ENCODE measurements at places on chromosomes 5 and 9. TPM values are rescaled to one million over a fixed set of nuclear protein-coding genes. Genes with fewer than 3 reads are reported as not detected.

The IL9 gene
- polyA plus RNA-seq = not detected

The SNX18 gene
- 4.7 TPM for polyA plus RNA-seq

The SMAD5 gene
- polyA plus RNA-seq = 8.8 TPM

The CDX1 gene
- 0.19 TPM for polyA plus RNA-seq

The DRD1 gene
- polyA plus RNA-seq = 0.04 TPM

The MARCHF6 gene
- 88.4 TPM for polyA plus RNA-seq

The CCDC107 gene
- polyA plus RNA-seq = 84.7 TPM

The FOXD4L3 gene
- 0.15 TPM for polyA plus RNA-seq

The F2R gene
- polyA plus RNA-seq = 1.9 TPM

The SV2C gene
- polyA plus RNA-seq = not detected

The IL17B gene
- polyA plus RNA-seq = not detected

The DBH gene
- 0.08 TPM for polyA plus RNA-seq

The FOXD1 gene
- 0.14 TPM for polyA plus RNA-seq

The AQP7 gene
- polyA plus RNA-seq = 12.0 TPM

DNA sequence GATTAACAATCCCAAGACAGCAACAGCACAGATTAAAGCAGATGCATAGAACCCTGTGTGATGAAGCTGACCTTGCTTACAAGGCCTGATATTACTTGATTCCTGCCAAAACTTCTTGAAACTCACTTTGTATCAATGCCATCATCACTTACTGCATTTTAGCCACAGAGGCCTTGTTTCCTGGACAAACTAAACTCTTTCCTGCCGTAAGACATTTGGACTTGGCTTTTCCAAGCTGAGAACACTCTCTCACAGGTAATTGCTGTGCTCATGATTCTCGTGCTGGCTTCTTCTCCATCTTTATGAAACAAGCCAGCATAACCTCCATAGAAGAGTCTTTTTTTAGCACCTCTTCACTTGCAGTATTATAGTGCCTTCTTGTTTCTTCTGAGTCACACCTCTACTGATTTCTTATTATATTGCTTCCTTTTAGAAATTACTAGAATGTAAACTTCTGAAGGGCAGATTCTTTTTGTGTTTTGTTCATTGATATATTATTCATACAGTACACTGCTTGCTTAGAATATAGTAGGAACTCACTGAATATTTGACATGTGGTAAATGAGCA lies 456.5 kb upstream of the ZNF608 start:
- DNase-seq = no peak

DNA sequence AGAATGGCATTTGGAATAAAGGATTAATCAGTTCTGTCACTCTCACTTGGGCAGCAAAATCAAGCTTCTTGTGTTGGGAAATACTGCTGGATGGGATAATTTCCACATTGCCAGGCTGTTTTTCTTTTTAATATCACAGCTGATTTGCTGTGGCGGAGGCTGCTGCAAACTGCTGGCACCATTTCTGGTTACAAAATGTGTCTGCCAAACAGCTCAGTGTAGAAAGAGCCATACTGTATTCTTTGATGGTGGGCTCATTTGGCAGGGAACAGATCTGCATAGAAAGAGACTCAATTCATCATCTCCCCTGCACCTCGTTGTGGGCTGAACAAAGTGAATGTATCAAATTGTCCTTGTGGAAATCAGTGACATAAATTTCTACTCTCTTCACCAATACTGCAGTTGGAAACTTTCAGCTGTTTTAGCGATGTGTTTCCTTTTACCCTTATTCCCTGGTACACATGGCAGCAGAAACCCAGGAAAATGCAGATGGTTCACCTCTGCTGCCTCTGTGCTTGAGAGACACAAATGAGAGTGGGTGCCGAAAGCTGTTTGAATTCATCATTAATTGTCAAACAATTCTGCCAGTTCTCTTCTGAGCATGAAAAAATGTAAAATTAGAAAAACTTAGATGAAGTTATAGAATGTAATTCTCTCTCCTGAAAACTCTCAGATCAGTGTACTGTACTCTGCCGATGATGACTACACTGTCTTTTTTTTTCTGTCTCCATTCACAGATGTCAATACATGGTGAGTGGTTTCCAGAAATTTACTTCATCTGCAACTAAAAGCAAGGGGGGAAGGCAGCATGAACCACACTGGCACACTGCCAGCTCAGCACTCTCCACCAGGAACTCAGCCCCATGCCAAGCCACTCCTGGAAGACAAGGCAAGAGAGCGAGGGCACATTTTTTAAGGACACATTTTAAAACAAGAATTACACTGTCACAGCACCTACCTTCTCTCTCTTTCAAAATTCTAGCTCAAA lies 75.0 kb downstream of the HMHB1 start:
- peak; percentile 66 for DNase-seq

- DNase-seq = no peak
Measured at GRCh38 chr5:179301796-179302195, 43.5 kb downstream of the ADAMTS2 start.

- DNase-seq = peak; percentile 55
Measured at GRCh38 chr5:163503106-163504078, 2.0 kb upstream of the MAT2B start.

- DNase-seq = no peak
Measured at GRCh38 chr5:109230369-109230768, 179.4 kb downstream of the PJA2 start.

GRCh38 chr5:170226661-170227060 lies 6.1 kb upstream of the C5orf58 start:
- DNase-seq = no peak

- peak; percentile 18 for DNase-seq
Measured at GRCh38 chr5:1882337-1883119, at the start of gene IRX4. Gene IRX4, minus strand, starts transcription at chr5:1882925. Its CDS starts 278 bp downstream, at chr5:1882647.

DNA sequence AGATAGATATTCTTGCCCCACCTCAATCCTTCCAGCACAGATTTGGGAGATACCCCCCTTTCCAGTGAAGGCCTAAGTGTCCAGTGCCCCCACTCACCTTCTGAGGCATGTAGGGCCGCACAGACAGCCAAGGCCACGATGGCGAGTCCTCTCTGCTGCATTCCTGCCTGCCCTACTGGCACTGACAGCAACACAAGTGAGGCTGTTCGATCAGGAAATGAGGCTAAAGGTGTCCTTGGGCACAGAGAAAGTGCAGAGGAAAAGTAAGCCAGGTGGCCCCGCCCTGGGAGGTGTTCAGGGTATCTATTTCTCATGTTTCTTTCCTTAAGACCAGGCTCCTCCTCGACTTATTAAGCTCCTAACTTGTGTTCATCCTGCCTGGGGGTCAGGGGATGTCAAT lies at the start of gene CCL28:
CCL28 (minus strand) TSS at position 236 of the 400 bp plus-strand sequence; CDS start at position 161, 75 bp downstream.
- peak; percentile 48 for DNase-seq

DNA sequence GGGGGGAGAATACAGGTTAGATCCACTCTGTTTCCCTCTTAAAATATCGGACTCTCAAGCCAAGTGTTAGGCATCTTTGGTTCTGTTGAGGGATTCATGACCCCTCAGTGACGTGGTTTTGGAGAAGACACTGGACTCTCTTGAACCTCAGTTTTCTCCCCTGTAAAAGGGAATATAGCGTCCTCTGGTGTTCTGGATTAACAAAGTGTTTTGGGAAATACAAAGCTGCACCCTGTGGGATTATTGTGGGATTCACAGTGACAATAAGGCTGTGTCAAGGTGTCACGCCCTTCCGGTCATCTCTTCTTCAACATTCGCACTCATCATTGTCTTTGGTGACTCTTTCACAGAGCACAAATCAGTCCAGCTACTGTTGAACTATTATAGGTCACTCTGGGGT lies 139.0 kb downstream of the IRX1 start:
- no peak for DNase-seq

GRCh38 chr9:93589688-93590087 lies 13.3 kb downstream of the PHF2 start:
- no peak for DNase-seq

GRCh38 chr9:87707805-87708506 lies 18.0 kb upstream of the CTSL start:
- DNase-seq = no peak

GRCh38 chr5:173217626-173218397 lies 17.2 kb downstream of the NKX2-5 start:
- no peak for DNase-seq

DNA sequence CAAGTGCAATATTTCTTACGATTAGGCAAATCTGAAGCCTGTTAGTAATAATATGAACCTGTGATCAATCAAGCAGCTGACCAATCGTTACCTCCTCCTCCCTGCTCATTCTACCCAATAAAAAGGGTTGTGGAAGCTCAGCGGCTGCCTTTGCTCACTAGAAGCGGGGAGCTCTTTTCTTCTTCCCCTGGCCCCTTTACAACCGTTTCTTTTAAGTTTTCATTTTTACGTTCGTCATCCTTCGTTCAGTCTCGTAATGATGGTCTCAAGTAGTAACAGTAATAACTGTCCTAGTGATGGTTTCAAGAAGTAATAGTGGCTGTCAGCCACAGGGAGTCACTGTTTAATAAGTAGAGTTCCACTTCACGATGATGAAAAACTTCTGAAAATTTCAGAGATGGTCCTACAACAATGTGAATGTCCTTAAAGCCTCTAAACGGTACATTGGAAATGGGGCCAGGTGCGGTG lies 6.2 kb downstream of the UGT3A2 start:
- no peak for DNase-seq

DNA sequence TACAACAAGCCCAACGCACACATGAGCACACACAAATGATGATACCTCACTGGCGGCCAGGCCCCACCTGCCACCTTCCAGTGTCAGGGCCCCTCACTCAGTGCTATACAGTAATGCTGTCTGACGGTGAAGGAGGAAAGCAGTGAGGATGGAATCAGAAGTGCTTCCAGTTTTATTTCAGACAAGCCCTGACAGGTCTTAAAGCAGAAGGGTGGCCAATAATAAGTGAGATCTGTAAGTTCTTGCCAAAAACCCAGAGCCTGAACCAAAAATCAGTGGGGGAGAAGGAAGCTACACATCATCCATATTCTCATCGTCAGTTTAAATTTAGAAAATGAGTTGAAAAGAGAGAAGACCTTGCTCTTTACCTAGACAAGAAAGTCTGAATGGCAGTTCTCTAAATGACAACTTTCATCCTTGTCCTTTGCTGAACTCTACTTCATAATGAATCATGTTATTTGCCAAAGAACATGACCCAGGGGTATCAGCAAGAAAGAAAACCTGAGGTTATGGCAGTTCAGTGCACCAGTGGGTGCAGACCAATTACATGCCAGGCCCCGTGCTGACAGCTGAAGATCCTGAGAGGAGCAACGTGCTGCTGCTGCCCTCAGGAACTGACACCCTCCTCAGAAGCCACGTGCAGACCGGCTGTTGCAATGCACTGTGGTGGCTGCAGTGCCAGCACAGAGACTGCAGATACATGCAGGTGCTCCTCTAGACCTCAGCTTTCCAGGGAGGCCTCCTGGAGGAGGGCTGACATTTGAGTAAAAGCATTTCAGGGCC lies 118.7 kb downstream of the DROSHA start:
- DNase-seq = no peak

- no peak for DNase-seq
Measured at GRCh38 chr5:58622936-58623871, 40.3 kb downstream of the RAB3C start.

DNA sequence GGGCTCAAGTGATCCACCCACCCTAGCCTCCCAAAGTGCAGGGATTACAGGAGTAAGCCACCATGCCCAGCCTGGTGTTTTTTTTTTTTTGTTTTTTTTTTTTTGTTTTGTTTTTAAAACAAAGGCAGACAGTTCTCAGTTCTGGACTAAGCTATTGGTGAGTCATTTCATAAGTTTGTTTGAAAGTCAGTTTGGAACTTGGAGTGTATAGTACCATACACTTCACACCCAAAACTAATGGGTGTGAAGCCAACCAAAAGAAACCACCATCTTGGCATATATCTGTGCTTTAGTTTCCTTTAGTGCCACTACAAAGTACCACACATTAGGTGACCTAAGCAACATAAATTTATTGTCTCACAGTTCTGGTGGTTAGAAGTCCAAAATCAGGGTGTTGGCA lies 13.4 kb downstream of the MAST4 start:
- DNase-seq = no peak

GRCh38 chr9:136928591-136928990 lies 15.9 kb downstream of the FBXW5 start:
- no peak for DNase-seq

GRCh38 chr5:124628721-124629596 lies 117.5 kb downstream of the ZNF608 start:
- no peak for DNase-seq

DNA sequence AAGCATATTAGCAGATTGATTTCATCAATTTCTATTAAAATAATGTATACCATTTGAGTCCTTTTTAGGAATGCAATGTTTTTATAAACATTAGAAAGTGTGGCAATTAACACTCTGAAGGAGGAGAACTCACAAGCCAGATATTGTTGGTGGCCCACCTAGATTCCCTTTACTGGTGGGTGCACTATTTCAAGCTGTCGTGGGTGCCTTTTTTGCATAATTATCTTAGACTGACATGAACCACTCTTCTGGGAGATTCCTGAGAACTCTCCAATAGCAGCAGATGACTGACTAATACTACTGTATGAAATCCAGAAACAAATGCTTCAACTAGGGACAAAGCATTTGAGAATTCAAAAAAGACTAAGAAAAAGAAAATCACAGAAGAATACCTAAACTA lies 526.0 kb downstream of the CDH18 start:
- DNase-seq = no peak

DNA sequence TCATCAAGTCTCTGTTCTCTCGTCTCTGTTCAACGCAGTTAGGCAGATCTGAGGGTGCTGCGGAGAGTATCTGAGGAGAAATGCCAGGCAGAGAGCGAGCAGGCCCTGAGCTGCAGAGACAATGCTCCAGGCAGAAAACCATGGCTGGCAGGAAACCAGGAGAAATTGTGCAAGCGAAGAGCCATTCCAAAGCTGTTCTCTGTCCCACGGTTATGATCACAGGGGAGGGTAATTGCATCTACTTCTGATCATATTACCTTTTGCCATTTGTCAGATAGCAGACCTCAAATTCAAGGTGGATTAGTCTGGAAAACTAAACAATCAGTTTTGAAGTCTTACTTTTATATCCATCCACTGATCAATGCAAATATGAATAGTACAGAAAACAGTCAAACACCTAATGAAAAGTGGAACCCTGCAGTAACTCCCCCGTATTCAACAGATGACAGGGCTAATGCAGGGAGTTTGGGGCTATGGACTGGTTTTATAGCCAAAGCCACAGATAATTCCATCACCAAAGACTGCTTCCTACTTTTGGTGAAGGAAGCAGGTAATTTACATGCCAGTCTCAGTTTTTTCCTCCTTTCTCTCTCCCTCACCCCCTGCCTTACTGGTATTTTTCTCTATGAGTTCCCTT lies 228.0 kb downstream of the DCP2 start:
- peak; percentile 5 for DNase-seq

DNA sequence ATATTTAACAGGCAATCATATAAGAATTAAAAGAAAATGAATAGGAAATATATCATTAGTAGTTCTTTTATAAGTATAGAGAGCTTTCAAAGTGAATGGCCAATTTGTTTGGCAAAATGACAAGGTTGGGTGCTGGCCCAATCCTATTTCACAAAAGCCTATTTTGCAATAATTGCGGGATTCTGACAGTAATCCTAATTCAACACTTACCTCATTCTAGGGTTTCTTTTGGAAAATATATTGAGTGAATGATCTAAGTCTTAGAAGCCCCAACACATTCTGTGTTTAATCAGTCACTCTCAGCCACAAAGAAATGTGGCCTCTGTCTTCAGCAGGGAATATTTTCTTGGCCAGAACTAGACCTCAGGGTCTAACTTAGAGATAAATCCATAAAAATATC lies 835.9 kb upstream of the ZNF608 start:
- no peak for DNase-seq
